Bronchial epithelial cell (primary cell): ENCODE measurements at places on chromosomes 12 and 14.
A peak's percentile ranks its signal among the peaks of the same experiment; 100 is the strongest.

GRCh38 chr12:60278209-60278608 is 682.4 kb downstream of the SLC16A7 start:
- no peak for DNase-seq

- peak; percentile 26 for DNase-seq
These were observed 3.1 kb upstream of the WDR89 start for GRCh38 chr14:63644741-63645140.

DNA sequence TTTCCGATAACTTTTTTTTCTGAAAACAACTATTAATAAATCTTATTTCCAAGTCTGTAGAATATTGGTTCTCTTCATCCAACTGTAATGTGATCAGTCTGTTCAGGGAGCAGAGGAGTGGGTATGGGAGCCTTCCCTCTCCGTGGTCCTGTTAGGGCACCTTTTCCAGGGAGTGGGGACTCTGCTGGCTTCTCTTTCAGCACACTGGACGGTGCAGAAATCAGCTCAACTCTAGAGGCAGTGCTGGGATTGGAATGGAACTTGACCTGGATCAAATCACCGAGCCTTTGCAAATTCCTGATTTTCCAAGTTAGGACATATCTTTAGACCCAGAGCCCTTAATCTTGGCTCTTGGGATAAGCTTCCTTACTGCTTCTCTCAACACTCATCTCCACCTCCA is 630.4 kb downstream of the DIO2 start:
- no peak for DNase-seq

- no peak for DNase-seq
These were observed 184.0 kb upstream of the PARP11 start for GRCh38 chr12:4056910-4057845.

DNA sequence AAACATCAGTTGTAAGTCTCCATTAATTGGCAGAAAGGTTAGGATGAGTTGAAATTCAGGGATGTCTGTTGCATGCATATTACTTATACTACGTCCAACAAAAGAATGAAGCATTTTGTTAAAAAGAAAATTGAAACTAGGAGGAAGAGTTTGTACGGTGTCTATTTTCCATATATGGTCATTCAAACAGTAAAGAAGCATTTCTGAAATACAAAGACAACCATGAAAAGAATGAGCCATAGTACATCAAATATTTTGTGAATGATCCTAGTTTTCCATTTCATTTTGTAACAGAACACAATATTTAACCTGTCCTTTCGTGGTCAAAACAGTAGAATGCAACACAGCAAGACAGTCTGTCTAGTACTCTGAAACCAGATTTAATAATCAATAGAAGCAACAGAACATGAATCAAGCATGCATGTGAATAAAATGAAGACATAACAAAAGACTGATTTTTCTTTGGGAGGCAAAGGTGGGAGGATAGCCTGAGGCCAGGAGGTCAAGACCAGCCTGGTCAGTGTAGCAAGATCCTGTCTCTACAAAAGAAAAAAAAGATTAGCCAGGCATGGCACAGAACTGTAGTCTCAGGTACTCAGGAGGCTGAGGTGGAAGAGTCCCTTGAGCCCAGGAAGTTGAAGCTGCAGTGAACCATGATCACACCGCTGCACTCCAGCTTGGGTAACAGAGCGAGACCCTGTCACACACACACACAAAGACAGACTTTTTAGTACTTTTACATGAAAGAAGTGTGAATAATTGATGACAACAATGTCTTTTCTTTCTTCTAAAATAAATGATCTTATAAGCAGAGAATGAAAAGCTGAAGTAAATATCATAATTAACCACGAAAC is 156.0 kb downstream of the LRIG3 start:
- no peak for DNase-seq

GRCh38 chr14:96151242-96151641 is 53.4 kb upstream of the BDKRB2 start:
- no peak for DNase-seq

- DNase-seq = peak; percentile 74
These were observed 8.3 kb downstream of the IKZF4 start for GRCh38 chr12:56029166-56029519.

- DNase-seq = no peak
These were observed 612.0 kb downstream of the FLRT2 start for GRCh38 chr14:86141966-86142365.

DNA sequence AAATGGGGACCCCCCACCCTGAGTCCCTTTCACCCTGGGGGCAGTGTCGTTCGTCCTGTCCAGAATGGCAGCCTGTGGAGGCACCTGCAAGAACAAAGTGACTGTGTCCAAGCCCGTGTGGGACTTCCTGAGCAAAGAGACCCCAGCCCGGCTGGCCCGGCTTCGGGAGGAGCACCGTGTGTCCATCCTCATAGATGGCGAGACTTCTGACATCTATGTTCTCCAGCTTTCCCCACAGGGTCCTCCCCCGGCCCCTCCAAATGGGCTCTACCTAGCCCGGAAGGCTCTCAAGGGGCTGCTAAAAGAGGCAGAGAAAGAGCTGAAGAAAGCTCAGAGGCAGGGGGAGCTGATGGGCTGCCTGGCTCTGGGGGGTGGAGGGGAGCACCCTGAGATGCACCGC is 2.2 kb downstream of the DTX3 start:
- DNase-seq = no peak

- DNase-seq = no peak
These were observed 184.4 kb upstream of the FKBP4 start for GRCh38 chr12:2610358-2610757.

GRCh38 chr12:114684098-114684869 is at the start of gene TBX3:
TBX3 (minus strand) TSS chr12:114684175; CDS start chr12:114683200, 975 bp downstream.
- DNase-seq = peak; percentile 74

- no peak for DNase-seq
These were observed 16.9 kb downstream of the CDKN1B start for GRCh38 chr12:12734054-12734453.
